ENCODE measurements at places on chromosomes 7 and 10.
A peak's percentile ranks its signal among the peaks of the same experiment; 100 is the strongest.

DNA sequence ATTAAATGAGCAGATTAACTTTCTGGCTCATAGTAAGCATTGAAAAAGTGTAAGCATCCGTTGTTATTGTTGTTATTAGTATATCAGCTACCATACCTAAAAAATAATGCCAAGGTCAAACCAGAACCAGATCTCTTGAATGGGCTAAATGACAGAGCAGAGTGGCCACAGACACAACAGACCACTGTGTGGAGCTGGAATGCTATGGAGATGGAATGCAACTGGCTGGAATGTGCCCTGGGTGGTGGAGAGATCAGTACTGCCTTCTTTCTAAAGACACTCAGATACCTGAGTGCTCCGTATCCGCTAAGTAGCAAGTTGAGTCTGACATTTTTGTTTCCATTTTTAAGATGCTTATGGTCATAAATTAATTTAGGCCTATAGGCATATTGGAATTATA, 20.5 kb upstream of the DNAJB12 start:
- DNase-seq: no peak

DNA sequence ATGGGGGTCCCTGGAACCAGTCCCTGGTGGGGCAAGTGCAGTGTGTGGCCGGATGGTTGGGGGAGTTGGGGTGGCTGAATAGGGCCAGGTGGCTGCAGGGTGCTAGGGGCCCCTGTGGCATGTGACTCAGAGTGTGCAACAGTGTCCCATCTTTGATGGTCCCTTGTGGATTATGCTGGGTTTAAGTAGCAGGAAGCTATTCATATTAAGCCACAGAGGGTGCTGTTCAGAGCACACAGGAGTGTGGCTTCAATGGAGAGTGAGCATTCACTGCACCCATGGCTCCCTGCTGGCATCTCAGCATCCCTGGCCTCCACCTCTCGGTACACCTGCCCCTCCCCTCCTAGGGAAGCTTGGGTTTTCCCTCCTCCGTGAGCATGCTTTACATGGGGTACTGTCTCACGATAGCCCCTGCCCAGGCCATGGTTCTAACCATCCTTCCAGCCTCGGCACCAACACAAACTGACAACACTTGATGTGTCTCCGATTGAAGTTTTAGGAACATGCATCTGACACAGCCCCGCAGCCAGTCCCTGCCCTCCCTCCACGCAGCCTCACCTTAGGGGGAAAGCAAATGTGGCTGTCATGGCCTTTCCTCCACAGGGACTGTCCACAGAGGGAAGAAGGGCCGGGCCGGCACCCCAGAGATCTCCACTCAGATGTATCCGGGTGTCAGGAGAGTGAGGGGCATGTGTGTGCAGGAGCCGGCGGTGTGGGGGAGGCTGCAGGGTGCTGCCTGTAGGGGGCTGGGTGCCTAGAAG, 30.4 kb upstream of the PPIF start:
- DNase-seq: peak; percentile 44

DNA sequence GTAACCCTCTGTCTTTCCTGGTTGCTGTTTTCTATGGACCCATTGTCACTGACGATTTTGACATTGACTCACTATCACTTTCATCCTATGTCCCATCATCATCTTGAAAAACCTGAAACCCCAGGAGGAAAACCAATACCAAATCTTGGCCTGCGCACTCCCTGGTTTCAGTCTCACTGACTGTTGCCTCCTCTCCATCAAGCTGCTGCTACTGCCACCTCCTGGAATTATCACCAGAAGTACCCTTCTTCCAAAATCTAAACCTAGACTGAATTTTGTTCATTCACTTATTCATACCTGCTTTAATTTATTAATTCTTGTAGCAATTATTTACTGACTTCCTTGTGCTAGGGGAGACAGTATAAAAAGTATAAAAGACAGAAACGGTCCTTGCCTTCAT, 44.5 kb upstream of the ACBD5 start:
- DNase-seq: no peak

- DNase-seq: no peak
These were observed 769.7 kb downstream of the TNS3 start for GRCh38 chr7:46812101-46812675.

GRCh38 chr10:63878428-63878827, 357.2 kb downstream of the REEP3 start:
- DNase-seq: no peak
